Retinal pigment epithelial cell (primary cell): ENCODE measurements at places on chromosomes 12 and 14.

GRCh38 chr12:6684609-6685008 lies 4.6 kb downstream of the ZNF384 start:
- no peak for DNase-seq

GRCh38 chr14:50656776-50657175 lies 11.3 kb downstream of the SAV1 start:
- DNase-seq = no peak

- no peak for DNase-seq
Observed at GRCh38 chr12:85971800-85972199, 97.7 kb downstream of the NTS start.

GRCh38 chr14:51939755-51940301 lies 49.5 kb upstream of the RTRAF start:
- DNase-seq = no peak

- DNase-seq = no peak
Observed at GRCh38 chr12:68428724-68429501, 96.8 kb upstream of the MDM1 start.

DNA sequence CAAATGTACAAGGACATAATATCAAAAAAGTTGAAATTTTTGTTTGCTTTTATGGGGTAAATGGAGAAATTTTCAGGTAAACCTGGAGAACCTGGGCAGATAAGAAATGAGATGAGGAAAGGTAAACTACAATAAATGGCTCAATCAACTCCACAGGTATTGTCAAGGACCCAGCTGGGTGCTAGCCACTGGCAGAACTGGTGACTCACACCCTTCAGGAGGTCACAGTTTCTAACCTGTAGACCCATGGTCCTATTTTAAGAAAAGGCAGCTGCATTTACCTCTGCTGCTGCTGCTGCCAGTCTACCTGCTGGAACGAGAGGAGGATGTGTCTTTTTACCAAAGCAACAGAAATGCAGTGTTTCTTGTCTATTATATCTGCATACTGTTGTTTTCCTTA lies 226.6 kb downstream of the ALG10B start:
- DNase-seq = no peak

DNA sequence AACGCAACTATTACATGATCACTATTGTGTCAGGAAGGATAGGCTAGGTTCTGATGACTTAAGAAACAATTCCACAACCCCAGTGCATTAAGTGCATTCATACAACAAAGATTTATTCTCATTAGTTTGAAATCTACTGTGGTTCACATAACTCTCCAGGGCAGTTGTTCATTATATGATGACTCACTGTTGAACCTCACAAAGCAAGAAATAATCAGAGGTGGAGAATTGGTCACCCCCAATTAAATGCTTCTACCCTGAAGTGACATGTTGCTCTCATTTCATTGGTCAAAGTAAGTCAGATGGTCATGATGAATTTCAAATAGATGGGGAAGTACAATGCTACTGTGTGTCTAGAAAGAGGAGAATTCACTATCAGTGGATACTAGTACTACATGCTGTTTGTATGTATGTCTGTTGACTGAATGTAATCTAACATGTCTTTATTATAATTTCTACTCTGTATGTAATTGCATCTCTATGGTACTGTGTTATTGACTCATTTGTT lies 6.1 kb upstream of the HELB start:
- no peak for DNase-seq

DNA sequence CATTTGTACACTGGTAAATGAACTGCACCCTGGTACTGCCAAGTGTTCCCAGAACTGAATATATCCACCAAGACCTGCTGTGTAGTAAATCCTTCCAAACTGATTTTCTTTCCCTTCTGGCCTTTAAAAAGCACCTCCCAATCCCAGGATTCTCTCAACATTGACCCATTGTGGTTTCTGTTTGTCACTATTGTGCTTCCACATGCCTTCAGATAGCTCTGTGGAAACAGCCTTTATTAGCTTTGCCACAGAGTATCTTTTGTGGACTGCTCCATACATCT lies 949 bp upstream of the KIF21A start:
- DNase-seq = no peak

GRCh38 chr14:50758945-50759344 lies 72.0 kb downstream of the NIN start:
- no peak for DNase-seq

- no peak for DNase-seq
Observed at GRCh38 chr12:108580531-108580930, 17.4 kb downstream of the TMEM119 start.

GRCh38 chr14:98959958-98960616 lies 311.9 kb downstream of the BCL11B start:
- no peak for DNase-seq

DNA sequence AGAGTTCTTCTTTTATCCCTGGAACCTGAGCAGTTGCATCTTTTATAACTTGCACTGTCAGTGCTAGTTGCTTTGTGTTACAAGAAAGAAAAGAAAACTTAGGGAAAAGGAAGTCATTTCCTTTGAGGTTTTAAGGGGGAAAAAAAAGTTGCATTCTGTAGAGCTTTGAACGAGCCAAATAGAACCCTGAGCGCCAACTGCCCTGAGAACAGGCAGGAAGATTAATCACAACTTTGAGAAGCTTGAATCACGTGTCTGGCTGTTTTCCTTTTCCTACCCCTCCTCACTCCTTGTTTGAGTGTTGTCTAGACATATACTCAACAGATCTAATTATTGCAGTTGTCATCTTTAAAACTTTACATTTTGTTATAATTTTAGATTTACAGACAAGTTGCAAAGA lies 12.5 kb downstream of the PCNX1 start:
- DNase-seq = no peak

DNA sequence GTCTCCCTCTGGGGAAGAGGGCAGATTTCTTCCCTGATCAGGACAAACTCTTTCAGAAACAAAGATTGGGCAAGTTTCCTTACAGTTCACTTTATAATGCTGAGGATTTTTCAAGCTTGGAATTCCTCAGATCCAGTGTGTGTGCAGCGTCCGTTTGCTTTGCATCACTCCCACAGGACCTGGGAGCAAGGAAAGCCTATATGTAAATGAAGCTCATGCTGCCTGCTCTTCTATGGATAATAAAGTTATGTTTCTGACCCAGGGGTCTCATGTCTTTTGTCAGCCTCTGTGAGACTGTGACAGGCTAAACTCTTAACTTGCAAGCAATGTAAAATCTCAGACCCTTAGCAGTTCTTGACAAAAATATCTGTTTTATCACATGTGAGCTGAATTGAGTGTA lies 41.6 kb downstream of the TRHDE start:
- no peak for DNase-seq

DNA sequence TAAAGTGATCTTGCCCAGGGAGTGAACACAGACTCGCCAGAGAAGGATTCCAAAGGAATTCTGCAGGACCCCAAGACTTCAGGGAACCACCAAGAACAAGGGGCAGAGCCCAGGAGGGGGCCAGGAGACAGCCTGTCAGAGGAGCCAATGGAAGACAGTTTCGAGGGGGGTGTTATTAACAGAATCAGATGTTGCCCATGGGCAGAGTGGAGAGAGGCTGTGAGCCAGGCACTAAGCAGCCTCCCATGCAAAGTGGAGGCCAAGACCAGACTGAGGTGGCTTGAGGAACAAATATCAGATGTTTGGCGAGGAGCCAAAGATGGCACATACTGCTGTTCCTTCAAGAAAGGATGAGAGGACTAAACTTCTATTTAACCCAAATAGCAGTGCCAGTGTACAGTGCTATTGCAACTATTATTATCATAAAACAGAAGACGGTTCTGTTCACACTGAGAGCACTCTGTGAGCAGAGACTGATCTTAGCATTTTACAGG lies 12.6 kb downstream of the APPL2 start:
- no peak for DNase-seq

DNA sequence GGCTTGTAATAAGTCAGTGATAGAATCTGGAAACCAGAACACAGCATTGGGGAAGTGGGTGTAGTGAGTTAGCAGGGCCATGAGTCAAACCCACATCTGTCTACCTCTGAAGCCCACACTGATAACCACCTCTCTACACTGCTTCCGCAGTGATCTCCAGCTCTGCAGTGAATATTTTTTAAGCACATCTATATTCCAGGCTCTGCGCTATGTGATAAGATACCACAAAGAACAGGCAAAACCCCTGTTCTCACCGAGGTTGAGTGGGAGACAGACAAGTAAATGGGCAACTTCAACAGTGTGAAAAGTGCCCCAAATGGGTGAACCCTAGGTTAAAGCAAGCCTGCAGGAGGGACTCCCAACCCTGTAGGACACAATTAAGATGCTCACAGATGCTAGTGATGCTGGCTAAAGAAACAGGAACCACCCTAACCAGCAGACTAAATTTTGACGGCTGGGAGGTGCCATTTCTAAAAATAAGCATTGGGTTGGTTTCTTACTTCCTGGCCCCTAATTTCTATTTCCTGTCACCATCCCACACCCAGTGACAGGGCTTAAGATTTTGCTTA lies 375.0 kb downstream of the DPF3 start:
- no peak for DNase-seq

GRCh38 chr14:104977681-104978653 lies at the start of gene AHNAK2:
TSS of gene AHNAK2 (minus strand) at chr14:104978374. CDS start at chr14:104978237, 137 bp downstream.
- peak; percentile 52 for DNase-seq

DNA sequence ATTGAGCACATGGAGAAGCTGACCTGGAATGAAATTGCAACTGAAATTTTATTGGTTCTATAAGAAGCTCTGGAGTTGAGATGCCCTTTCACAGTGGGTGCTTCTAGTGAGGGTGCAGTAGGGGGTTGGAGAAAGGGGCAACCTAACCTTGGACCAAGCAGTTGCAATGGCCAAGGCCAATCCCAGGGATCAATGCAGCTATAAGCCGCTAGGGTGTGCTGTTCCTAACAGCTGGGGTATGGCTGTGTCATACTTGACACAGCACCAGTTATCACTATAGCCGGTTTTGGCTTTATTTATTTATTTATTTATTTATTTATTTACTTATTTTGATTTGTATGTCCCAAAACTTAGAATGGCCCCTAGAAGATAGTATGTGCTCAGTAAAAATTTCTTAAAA lies 505.9 kb downstream of the FLRT2 start:
- no peak for DNase-seq

DNA sequence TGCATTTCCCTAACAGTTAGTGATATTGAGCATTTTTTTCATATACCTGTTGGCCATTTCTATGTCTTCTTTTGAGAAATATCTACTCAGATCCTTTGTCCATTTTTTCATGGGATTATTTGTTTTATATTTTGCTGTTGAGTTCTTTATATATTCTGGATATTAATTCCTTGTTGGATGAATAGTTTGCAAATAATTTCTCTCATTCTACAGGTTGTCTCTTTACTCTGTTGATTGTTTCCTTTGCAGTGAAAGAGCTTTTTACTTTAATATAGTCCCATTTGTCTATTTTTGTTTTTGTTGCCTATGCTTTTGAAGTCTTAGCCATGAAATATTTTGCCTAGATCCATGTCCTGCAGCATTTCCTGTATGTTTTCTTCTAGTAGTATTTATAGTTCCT lies 11.5 kb upstream of the SLC4A8 start:
- no peak for DNase-seq

DNA sequence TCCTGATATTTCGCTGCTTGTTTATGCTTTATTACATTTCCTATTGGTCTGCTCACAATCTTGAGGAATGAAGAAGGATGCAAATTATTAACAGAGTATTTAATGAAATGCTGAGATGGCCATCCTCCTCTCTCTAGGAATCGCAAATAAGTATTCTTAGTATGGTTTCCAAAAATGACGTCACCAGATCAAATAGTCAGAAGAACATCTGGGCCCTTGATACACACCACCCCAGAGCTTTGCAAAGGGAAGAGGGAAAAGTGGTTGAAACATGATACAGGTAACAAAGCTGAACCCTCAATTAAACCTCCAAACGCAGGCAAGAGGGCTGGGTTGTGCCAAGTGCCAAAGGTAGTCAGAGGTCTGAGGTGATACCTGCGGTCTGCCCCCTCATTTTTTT lies 107.3 kb downstream of the BCL11B start:
- DNase-seq = no peak

DNA sequence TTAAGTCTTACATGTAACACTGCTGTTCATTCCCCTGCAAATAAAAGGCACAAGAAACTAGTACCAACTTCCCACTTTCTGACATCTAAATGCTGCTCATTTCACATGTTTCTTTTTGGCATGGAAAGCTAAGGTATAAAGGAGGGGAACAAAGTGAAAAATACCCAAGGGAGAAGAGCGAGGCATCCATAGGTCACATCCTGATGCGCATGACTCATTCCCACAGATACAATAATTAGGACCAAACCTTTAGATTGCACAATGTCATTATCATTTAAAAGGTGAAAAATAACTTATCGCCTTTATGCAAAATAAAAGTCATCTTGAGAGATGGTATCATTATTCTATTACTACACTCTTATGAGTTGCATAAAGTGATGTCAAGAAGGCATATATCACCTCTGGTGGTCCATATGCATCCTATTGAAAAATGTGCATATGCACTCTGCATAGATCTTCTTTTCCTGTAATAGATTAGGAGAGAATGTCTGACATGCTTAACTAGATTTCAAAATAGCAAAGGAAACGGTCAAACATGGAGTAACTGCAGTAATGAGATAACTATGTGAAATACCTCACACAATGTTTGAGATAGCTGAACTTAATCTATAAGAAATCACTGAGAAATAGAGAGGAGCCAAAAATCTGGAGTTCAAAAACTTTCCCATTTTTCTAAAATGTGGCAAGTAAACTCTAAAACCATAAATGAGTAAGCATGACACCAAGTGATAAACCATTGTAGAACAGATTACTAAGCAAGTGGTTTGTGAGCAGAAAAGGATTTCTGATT lies 382.5 kb upstream of the TMTC1 start:
- DNase-seq = no peak

DNA sequence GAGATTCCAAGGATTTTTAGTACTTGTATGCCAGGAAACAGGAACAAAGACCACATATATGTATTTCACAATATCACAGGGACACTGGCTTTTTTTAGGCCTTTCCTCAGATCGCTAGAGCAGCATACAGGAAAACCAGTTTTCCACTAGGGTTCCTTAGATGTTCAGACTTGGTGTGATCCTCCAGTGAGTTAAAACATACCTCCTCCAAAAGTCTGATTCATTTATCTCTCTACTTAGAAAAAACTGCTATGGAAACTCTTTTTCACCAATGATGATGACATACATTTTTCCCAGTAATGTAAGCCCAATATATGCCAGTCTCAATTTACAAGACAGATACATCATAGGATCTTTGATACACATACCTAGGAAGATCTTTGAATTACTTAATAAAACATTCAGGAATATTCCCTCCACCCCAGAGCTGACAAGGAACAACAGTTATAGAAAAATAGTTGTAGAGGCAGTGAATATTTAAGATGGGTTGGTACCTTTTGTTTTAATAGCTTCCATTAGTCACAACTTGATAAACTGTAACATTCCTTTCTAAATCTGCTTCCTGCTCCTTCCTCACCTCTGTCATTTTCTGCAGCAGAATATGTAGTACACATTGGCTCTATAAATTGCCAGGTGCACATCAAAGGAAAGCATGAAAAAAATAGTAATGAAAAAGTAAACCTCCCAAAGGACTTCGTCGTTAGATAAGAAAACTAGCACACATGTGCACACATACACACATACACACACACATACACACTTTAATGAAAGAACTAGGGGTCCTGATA lies 27.5 kb downstream of the BCAT1 start:
- DNase-seq = no peak

GRCh38 chr12:44703182-44703910 lies 172.8 kb downstream of the NELL2 start:
- DNase-seq = no peak
